ENCODE measurements at places on chromosomes 3 and 15. TPM values are rescaled to one million over a fixed set of nuclear protein-coding genes. Genes with fewer than 3 reads are reported as not detected.

Gene PTX3
- 16.7 TPM for total RNA-seq

Gene SERINC4
- 0.41 TPM for total RNA-seq

Gene AADAC
- total RNA-seq = not detected

Gene GPR149
- total RNA-seq = 7.7 TPM

Gene GOLGA8N
- total RNA-seq = 2.4 TPM

Gene GOLGA8S
- total RNA-seq = not detected

Gene ITGB5
- total RNA-seq = 20.4 TPM

All from frontal cortex (tissue), 4 donors.